CD4-positive, alpha-beta memory T cell (primary cell): ENCODE measurements at places on chromosomes 11 and 22.

DNA sequence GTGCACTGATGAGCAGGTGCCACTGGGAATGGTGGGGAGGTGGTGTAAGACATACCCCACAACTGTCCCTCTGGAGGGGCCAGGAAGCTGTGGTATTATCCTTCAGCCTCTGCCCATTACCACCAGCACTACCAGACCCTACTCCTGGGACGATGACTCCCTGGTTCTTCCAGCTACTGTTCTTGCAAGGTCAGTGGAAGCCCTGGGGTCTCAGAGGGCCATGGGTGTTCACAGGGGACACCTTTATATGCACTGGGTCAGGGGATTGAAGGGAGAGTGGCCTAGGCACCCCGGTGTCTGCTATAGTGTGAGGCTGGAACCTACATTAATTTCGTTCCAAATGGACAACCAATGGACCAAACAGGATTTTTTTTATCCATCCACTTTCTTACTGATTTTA lies 102.1 kb downstream of the RPS6KA4 start:
- DNase-seq, result no peak

- no peak for DNase-seq
Measured at GRCh38 chr11:61697764-61698163, 17.6 kb downstream of the DAGLA start.

DNA sequence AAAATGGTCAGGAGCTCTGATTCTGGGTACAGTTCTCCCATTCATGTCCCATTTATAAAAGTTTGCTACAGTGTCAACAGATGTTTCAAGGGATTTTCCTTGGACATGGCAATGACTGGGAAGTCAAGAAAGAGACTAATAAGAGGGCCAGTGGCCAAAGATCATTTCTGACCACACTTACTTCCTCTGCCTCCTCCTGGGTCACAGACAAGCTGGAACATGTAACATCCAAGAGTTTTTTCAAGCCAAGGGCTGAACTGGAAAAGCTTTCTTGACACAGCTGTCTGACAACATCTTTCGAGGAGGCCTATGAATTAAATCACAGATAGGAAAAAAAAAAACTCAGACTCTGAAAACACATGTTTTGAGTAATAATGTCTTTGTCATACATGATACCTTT lies 8.7 kb downstream of the COMMD9 start:
- DNase-seq, result no peak

DNA sequence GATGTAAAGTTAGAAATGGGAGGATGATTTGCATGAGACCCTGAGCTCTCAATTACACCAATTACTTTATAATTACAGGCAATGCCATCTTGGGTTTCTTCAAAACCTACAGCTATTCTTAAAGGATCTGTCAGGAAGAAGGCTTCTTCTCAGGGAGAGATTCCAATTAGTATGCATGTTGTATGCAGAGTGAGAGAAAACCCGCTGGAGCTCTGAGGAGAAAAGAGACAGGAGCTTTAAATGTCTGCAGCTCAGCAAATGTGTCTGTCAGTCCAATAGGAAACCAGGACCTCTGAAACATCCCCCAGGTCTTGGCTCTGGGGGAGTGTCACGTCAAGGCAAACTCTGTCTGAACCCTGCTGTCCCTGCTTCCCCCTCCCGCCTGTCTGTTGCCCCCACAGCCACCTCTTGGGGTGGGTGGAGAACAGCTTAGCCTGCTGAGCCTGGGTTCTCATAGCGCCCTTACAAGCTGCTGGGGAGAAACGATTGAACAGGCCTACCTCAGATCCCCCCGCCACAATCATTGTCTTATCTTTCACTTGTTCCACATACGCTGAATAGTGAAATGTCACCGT lies 140.2 kb downstream of the SPATA19 start:
- DNase-seq, result no peak

DNA sequence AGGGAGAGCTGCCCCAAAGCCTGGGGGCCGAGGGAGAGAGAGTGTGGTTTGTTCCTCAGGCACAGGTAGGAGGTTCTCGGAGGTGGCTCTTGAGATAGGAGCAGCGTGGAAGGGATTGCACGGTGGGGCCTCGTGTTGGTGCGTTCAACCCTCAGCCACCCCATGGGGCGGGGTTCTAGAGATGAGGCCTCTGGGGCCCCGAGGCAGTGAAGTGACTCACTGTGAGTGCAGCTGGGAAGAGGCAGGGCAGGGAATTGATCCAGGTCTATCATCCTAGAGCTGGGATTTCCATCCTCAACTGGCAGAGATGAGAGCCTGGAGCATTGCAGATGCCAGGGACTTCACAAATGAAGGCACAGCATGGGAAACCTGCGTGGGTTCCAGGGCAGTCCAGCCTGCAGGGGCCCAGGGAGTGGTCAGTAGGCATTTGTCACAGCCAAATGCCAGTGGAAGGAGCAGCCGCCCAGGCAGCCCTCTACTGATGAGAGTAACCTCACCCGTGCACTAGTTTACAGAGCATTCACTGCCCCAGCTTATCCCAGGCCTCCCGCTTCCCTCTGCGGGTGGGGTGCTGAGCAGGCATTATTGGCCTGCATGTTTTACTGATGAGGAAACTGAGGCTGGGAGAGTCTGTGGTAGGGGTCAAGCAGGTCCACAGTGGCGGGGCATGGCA lies 5.1 kb upstream of the SMARCB1 start:
- no peak for DNase-seq

DNA sequence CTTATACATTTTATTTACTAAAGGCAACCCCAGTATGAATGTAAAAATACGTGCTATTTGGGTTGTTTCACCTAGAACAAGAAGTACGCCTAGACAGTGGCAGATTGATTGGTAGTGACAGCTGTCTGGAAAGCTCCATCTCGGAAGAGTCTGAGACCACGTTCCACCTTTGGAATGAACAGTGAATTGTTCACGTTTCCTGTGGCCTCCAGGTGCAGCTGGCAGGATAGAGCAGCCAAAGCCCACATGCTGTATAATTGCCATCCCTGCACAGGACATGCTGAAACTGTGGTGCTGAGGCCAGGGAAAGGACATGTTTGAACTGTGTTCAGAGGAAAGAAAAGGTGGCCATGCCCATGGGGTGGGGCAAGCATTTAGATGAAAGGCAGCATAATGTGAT lies 218.7 kb upstream of the MTNR1B start:
- DNase-seq, result no peak

- DNase-seq, result no peak
Measured at GRCh38 chr11:80943226-80943625, 1502.4 kb upstream of the TENM4 start.

GRCh38 chr11:64475145-64475544 lies 115.9 kb upstream of the SLC22A12 start:
- DNase-seq, result no peak

DNA sequence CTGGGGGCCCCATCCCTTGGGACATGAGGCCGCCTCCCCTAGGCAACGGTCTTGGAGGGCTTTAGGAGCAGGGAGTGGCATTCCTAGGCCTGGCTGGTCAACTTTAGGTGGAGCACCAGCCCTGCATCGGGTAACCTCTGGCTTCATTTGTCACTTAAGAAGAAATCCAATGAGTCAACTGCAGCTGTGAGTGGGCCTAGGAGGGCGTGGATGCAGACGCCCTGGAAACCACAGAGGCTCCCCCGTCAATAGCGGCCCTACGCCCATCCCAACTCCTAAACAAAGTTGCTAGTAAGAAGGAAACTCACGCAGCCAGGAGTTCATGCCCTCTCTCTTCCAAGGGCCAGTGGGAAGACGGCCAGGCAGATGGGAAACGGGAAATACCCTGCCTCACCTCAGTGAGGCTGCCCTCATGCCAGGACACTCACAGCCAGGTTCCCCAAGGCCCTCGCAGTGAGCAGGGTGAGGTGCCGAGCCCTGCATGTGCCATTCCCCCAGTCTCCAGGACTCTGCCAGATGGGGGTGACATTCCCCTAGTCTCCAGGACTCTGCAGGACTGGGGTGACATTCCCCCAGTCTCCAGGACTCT lies 20.8 kb downstream of the BID start:
- DNase-seq, result no peak

DNA sequence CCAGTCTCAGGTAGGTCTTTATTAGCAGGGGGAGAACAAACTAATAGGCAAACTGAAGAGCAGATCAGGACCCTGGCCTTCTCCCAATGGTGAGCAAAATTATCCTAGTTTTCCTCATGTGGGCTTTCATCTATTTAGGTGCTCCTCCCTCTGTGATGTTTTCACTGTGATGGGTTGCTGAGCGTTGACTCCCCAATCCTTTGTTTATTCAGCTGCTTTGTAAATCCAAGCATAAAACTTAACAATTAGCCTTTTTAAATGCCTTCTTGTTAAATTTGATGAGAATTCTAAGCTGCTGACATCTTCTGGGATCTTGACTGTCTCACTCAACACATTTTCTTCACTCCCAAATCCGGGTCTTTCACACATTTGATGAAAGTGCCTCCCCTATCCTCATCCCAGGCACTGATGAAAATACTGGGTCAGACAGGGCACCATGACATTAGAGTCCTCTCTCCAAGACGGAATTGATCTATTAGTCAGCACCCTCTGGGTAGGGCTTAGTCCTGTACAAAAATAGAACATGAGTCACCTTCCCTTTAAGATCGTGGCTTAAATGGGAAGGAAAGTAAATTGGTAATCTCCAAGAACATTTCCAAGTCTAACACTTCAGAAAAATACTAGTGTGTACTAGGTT lies 199.3 kb upstream of the ISX start:
- no peak for DNase-seq

DNA sequence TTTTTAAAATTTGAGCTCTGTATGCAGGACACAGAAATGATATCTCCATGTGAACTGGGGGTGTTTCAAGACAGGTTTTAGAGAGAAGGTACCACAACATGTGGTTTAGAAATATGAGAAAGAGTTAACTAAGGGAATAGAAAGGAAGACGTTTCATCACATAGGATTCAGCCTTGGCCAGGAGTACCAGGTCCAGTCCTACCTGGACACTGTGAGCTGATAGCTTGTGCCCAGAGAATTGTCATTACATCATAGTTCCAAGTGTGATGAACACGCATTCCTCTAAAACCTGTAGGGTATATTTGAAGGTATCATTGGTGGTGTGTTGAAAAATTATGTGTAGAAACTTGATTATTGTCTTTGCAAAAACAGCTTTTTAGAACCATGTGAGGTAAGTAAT lies 1.8 kb downstream of the SLC22A9 start:
- DNase-seq, result no peak
